ENCODE measurements at places on chromosomes 12 and 14.

- DNase-seq, result no peak
Measured at GRCh38 chr14:81427348-81428058, 27.4 kb upstream of the STON2 start.

DNA sequence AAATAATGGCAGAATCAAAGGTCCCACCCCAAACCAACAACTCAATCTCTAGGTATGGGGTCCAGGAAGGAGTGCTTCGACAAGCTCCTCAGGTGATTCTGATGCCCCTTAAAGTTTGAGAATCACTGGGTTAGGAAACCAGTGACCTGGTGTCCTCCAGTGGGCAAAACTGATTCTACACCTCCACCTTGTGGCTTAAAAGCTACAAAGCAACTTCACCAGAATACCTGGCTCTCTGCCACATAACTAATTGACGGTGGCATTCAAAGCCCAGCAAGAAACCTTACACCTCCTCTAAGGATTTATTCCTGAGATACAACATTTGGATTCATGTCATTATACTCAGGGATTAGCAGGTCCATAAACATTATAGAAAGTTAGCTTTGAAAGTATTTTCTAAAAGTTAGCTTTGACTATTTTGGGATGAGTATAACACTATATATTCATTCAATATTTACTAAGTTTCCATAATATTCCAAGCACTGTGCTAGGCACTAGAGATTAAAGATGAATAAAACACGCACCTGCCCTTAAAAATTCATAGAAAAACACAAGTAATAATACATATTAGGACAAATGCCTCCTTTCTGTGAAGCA, 45.4 kb downstream of the DCAF5 start:
- peak; percentile 67 for DNase-seq

- no peak for DNase-seq
Measured at GRCh38 chr12:32390572-32391219, 8.7 kb upstream of the FGD4 start.

DNA sequence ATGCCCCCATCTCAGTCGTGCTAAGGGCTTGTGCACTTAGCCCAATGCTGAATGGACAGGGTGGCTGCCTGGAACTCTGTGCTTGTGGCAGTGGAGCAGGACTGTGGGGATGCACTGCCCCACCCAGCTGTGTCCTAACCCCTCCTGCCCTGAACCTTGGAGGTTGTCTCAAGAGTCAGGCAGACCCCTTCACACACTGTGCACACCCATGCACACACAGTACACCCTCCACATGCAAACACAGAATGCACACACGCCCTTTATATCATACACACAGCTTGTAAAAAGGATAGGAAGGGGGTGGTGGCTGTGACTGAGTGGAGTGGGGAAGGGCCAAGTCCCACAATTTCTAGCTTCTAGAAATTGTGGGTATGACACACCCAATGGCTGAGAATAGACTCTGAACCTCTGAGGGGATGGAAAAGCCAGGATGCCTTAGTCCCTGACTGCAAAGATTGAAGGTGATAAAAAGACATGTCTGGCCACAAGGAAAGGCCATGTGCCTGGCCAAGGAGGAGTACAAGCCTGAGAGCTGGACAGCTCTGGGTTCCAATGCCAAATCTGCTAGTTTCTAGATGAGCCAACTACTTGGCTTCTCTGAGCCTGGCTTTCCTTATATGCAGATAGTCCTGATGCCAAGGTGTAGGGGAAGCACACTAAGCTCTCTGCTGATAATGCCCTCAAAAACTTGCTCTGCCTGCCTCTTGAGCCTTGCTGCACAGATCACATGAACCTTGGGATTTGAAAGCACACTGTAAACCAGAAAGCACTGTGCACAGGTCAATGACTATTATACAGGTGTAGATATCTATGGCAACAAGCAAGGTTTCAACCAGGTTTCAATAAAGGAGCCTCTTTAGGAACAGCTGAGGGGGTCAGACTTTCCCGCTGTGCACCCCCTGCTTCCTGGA, 8.4 kb downstream of the KRT8 start:
- no peak for DNase-seq

DNA sequence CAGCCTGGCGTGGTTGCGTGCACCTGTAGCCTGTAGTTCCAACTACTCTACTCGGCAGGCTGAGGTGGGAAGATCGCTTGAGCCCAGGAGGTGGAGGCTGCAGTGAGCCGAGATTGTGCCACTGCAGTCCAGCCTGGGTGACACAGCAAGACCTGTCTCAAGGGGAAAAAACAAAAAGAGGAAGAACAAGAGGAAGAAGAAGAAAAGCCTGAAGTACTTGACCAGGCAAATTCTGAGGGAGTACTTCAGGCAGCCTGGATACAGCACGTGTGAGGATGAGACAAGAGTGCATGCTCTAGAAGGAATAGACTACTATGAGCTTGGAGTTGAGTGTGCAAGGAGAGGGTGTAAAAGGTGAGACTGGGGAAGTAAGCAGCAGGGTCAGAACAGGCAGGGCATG, 1.8 kb downstream of the GDF3 start:
- DNase-seq, result no peak

DNA sequence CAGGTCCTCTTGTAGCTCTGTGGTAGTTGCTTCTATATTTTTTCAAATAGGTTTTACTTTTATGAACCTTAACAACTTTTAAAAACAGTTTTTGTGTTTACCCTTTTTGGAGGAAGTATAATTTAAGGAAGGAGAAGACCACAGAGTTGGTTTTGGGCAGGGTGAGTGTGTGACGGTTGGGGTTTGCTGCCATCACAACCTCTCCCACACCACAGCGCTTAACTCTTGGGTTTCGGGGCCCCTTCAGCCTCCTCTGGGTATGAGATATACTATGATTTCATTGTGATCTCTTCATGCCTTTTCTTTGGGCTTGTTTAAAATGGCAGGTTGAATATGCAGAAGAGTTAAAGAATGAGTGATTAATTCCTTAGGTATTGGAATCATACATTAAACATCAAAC, 228.7 kb upstream of the CRY1 start:
- DNase-seq, result no peak

Measured in HFF-Myc (cell line).